ENCODE measurements at places on chromosomes 2 and 18.

GRCh38 chr2:174827371-174828369, 63.4 kb upstream of the CHRNA1 start:
- no peak for DNase-seq

DNA sequence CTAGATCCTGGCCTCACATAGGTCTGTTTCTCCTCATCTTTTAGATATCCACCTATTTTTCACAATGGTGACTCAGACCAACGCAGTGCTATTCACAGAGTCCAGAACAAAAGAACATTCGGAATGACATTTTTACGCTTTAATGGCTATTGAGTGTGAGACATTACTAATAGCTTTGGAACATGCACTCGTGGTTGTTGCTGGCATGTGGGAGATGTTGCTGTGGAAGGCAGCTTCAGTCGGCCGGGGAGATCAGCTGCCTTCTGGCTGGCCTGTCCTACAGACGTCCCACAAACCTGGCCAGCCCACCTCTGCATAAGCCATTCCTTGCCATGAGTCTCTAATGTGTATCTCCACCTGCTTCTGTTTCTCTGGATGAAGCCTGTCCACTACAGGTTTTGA, 3.4 kb downstream of the MBP start:
- no peak for DNase-seq

DNA sequence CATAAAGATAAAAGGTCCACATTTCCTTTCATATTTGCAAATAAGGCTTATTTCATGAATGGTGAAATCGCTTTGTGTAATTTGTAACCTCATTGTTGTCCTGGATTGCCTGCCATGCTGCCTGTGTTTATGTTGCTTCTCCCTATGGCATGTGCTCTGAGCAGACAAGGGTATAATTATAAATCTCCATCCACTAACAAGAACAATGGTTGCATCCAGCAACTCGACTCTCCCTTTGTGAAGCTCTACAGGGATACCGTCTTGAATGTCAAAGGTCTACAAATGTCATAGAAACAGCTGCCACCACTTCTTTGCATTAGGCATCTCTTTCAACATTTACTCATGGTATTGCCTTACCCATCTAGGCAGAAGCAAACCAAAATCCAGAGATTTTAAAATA, 209.6 kb downstream of the SLC8A1 start:
- no peak for DNase-seq

DNA sequence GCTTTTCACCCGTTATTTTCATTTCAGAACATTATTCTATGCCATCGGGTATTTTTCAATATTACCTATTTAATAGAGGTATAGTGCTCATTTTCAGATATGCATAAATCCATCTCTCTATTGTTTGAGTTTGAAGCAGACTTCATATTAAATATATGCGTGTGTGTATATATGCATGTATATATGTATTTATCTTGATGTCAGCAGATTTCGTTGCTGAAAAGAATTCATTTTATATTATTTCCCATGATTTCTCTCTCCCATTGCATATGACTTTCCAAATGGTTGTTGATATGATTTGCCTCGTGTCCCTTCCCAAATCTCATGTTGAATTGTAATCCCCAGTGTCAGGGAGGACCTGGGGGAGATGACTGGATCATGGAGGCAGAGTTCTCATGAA, 28.6 kb upstream of the COPS8 start:
- DNase-seq, result no peak

DNA sequence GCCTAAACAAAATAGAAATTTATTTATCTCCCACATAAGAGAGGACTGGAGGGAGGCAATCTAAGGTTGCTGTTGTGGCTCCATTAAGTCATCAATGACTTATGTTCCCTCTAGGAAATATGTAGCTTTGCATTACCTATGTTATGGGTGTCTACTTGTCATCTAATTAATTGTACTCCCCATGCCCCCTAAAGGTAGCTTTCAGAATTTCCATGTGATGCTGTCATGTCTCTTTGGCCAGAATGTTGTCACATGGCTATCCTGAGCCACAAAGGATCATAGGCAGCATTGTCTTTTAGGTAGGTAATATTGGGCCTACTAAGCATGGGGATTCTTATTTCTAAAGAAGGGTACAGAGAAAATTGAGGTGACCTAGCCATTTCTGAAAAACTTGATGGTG, 935.6 kb upstream of the FANCL start:
- no peak for DNase-seq

GRCh38 chr2:9100080-9100876, 96.8 kb upstream of the MBOAT2 start:
- DNase-seq, result no peak

GRCh38 chr2:15189216-15189615, 371.9 kb downstream of the NBAS start:
- no peak for DNase-seq

GRCh38 chr2:164028814-164029534, 293.2 kb upstream of the FIGN start:
- DNase-seq, result no peak

GRCh38 chr2:16568998-16569784, 96.4 kb downstream of the CYRIA start:
- DNase-seq, result no peak

DNA sequence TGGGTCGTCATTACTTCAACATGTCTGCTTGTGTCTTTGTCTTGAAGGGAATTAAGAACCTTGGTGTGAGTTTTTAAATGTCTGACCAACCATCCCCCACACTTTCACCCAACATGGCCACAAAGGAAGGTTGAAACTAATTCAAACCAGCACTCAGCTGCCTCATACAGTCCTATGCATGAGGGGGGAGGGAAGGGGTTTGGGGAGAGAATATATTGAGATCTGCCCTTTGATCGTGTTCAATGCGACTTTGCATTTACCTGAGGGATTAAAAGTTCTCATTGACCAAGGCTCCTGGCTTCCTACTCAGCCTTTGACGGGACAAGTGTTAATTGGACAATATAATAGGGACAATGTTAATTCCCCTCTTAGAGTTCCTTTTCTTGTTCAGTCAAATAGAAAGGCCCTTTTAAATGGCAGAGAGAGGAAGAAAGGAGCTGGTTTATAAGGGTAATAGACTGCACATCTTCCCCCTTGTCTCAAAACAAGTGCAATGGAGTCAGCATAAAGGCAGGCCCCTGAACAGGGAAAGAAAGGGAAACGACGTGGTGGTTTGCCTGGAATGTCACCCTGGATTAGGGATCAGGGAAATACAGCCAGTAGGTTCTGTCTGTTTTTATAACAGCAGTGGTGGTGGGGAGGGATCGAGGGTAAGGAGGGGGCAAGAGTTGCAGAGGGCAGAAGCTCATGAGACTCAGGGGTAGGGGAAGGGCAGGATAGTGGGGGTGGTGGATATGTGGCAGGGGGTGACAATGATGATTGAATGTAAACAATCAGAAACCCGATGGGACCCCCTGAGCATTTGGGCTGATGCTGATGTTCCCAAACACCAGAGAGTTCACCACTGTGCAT, 198.7 kb downstream of the MYCN start:
- DNase-seq, result no peak

GRCh38 chr2:217794133-217794986, 208.4 kb downstream of the TNS1 start:
- DNase-seq, result no peak

DNA sequence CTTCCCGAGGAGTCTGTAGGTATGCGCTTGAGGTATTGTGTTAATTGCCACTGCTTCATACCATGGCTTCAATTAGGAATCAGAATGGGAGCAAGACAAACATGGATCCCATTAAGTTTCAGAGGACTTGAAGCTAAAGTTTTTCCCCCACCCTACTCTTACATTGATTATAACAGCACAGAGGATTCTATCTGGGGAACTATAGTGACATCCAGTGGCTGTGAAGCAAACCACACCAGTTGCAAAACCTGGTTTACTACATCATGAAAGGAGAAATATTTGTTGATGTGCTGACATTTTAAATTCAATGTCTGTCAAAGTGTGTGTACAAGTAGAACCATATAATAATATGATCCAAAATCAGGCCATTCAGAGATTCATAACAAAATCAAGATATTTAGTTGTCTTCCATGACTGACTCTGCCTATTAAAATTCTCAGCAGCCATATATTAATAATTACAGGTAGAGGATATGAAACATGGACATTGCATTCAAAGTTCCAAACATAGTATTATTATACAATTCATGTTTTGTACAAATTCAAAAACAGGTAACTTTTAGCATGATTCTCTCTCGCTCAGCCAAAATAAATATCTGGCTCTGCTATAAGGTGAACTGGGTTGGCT, 82.9 kb downstream of the GRB14 start:
- no peak for DNase-seq

- DNase-seq, result no peak
Measured at GRCh38 chr2:147594038-147594437, 250.8 kb upstream of the ACVR2A start.

GRCh38 chr2:179336782-179337534, 72.3 kb upstream of the SESTD1 start:
- DNase-seq, result no peak

Data from activated naive CD8-positive, alpha-beta T cell treated with anti-CD3 and anti-CD28 coated beads for 36 hours (primary cell).